Neuronal stem cell (in vitro differentiated cells): ENCODE measurements at places on chromosomes 1 and 21.

- H3K4me3 ChIP-seq, result no peak overlapping the region
- peaks cover 3% of the 10 kb centered on the region for H3K4me1 ChIP-seq
- H3K27ac ChIP-seq, result no peak overlapping the region
- DNase-seq, result no peak
- no peaks in the 10 kb centered on the region for H3K27me3 ChIP-seq
- no peaks in the 10 kb centered on the region for H3K36me3 ChIP-seq
These were observed 16.4 kb downstream of the ECHDC2 start for GRCh38 chr1:52904927-52905698.

DNA sequence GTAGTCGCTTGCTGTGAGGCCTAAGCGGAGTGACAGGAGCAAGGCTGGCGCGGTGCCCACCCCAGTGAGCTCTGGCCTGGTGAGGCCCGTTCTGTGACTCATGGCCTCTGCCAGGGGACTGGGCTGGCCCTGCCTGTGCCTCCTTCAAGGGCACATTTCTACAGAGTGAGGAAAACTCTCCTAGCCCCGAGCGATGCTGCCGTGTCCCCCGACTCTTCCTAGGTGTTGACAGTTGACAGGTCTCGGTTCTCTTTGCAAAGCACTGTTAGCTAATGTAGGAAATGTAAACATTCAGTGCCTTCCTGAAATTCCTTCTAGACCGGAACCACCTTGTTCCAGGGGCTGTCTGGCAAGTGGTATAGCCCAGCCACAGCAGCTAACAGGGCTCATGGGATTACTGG is 43.9 kb downstream of the ABCG1 start:
- H3K27ac ChIP-seq, result no peak overlapping the region
- no peak overlapping the region for H3K4me3 ChIP-seq
- H3K4me1 ChIP-seq, result peaks cover 12% of the 10 kb centered on the region
- H3K36me3 ChIP-seq, result no peaks in the 10 kb centered on the region
- peaks cover 5% of the 10 kb centered on the region for H3K27me3 ChIP-seq

DNA sequence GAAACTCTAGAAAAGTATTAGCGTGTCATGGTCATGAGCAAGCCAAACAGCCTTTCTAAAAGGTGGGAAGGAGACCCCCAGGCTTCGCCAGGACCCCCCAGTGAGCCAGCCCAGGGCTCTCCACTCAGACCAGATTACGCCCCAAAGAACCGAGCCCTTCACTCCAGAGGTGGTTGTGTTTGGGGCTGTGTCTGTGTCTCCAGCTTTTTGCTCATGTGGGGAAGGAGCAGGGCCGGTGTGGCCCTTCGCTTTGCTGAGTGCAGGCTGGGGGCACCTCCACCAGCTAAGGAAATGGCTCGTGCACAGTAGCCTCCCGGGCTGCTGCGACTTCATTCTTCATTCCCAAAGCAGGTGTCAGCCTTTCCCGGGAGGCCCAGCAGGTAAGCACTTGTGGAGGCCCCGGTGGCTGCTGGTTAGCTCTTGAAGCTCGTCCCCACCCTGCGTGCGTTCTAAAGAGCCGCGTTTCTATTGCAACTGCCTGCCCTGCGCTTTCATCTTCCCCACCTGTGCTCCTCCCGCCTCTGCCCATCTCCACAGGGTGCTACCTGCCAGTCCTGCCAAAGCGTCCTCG is 531 bp downstream of the TSPEAR start:
- H3K4me3 ChIP-seq, result no peak overlapping the region
- no peak overlapping the region for H3K27ac ChIP-seq
- DNase-seq, result no peak
- peaks cover 28% of the 10 kb centered on the region for H3K4me1 ChIP-seq
- H3K36me3 ChIP-seq, result no peaks in the 10 kb centered on the region

DNA sequence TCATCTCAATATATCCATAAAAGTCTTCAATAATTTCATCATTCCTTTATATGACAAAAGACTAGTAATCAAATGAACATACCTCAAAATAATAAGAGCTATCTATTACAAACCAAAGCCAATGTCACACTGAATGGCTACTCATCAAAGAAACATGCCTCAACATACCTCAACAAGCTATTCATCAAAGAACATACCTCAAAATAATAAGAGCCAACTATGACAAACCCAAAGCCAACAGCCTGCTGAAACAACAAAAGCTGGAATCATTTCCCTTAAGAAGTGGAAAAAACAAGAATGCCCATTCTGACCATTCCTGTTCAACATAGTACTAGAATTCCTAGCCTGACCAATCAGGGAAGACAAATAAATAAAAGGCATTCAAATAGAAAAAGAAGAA is 1373.7 kb downstream of the BRINP3 start:
- no peak overlapping the region for H3K4me3 ChIP-seq
- DNase-seq, result no peak
- no peaks in the 10 kb centered on the region for H3K36me3 ChIP-seq
- H3K4me1 ChIP-seq, result no peaks in the 10 kb centered on the region
- no peak overlapping the region for H3K27ac ChIP-seq

- no peak overlapping the region for H3K27ac ChIP-seq
- no peaks in the 10 kb centered on the region for H3K4me1 ChIP-seq
- DNase-seq, result no peak
- H3K4me3 ChIP-seq, result no peak overlapping the region
- H3K27me3 ChIP-seq, result no peaks in the 10 kb centered on the region
- no peaks in the 10 kb centered on the region for H3K36me3 ChIP-seq
These were observed 17.7 kb downstream of the RAB7B start for GRCh38 chr1:205985330-205986005.

DNA sequence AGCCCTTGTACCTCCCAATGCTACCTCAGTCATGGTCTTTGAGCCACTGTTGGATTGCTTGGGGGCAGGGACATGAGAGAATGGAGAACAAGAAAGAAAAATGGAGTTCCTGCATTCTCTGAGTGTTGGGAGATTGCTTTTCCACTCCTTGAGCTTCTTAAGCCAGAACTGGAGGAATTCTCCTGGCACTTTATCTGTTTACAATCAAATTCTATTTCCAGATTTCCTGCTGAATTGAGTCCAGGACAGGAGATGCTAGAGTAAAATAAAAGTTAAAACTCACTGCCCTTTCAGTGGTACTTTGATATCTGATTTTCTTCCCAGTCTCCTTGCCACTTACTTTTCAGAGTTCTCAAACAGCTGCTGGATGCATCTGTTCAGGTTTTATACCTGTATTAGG is 24.4 kb upstream of the DEPDC1 start:
- no peaks in the 10 kb centered on the region for H3K36me3 ChIP-seq
- no peak overlapping the region for H3K27ac ChIP-seq
- no peak for DNase-seq
- no peaks in the 10 kb centered on the region for H3K27me3 ChIP-seq
- no peak overlapping the region for H3K4me3 ChIP-seq

- H3K27ac ChIP-seq, result no peak overlapping the region
- no peak for DNase-seq
- peaks cover 3% of the 10 kb centered on the region for H3K4me1 ChIP-seq
- H3K36me3 ChIP-seq, result no peaks in the 10 kb centered on the region
- H3K4me3 ChIP-seq, result no peak overlapping the region
These were observed 193.8 kb downstream of the KCNH1 start for GRCh38 chr1:210940081-210940617.

DNA sequence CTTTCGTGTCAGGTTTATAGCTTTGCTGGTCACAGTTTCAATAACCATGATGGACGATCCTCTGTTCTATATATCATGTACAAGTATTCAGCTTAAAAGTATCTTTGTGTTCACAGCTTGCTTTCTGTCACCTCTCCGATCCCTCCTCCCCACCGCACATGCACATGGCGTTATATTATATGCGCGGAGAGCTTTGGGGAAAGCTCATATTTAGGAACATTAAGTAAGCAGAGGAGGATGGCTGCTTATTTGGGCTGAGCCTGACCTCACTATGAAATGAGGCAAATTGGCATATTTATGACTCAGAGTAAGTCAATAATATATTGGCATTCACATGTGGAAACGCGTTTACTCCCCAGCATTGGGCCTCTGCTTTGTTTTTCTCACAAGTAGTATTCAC is 360.5 kb downstream of the HLX start:
- H3K4me1 ChIP-seq, result no peaks in the 10 kb centered on the region
- no peak for DNase-seq
- H3K27ac ChIP-seq, result no peak overlapping the region
- H3K27me3 ChIP-seq, result no peaks in the 10 kb centered on the region
- no peak overlapping the region for H3K4me3 ChIP-seq

DNA sequence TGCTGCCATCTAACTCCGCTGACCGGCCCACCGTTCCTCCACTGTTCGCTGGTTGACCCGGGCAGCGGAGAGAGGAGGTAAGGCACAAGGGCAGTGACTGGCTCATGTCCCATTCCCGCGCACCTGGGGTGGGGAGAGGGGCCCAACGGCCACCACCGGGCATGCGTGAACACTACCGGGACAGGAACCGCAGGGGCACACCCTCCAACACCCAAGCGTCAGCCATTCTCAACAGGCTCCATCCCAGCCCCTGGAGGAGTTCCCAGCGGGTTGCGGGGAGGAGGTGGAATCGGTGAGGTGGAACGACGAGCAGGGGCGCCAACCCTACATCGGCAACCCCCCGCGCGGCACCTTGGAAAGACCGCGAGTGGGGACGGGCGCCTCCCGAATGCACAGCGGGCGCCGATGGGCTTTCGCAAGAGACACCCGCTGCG is 126.7 kb downstream of the LIPI start:
- H3K27ac ChIP-seq, result no peak overlapping the region
- no peak for DNase-seq
- peaks cover 7% of the 10 kb centered on the region for H3K4me1 ChIP-seq
- H3K36me3 ChIP-seq, result peaks cover 17% of the 10 kb centered on the region

DNA sequence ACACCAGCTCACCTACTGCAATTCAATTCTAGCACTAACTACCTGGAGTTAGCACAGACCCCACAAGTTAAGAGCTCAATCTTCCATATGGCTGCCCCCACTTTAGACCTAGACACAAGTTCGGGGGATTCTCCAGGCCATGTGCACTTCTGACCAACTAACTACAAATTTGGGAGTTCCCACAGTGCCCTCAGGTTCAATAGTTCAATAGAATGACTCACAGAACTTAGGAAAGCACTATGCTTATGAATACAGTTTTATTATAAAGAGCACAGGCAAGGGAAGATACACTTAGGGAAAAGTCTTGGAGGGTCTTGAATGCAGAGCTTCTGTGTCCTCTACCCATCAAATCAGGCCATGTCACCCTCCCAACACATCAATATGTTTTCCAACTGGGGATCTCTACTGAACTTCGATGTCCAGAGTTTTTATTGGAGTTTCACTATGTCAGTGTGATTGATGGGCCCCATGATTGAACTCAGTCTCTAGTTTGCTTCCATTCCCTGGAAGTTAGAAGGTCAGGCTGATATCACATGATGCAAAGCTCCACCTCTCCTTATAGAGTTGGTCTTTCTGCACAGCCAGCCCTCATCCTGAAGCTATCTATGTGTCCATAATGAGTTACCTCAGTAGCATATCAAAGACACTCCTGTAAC is 46.1 kb downstream of the RAVER2 start:
- no peak overlapping the region for H3K27ac ChIP-seq
- H3K4me3 ChIP-seq, result no peak overlapping the region
- H3K4me1 ChIP-seq, result no peaks in the 10 kb centered on the region
- no peaks in the 10 kb centered on the region for H3K36me3 ChIP-seq

GRCh38 chr1:180507795-180508724 is 5.7 kb upstream of the ACBD6 start:
- H3K4me1 ChIP-seq, result no peaks in the 10 kb centered on the region
- no peak overlapping the region for H3K4me3 ChIP-seq
- H3K27ac ChIP-seq, result no peak overlapping the region
- DNase-seq, result no peak
- no peaks in the 10 kb centered on the region for H3K27me3 ChIP-seq

DNA sequence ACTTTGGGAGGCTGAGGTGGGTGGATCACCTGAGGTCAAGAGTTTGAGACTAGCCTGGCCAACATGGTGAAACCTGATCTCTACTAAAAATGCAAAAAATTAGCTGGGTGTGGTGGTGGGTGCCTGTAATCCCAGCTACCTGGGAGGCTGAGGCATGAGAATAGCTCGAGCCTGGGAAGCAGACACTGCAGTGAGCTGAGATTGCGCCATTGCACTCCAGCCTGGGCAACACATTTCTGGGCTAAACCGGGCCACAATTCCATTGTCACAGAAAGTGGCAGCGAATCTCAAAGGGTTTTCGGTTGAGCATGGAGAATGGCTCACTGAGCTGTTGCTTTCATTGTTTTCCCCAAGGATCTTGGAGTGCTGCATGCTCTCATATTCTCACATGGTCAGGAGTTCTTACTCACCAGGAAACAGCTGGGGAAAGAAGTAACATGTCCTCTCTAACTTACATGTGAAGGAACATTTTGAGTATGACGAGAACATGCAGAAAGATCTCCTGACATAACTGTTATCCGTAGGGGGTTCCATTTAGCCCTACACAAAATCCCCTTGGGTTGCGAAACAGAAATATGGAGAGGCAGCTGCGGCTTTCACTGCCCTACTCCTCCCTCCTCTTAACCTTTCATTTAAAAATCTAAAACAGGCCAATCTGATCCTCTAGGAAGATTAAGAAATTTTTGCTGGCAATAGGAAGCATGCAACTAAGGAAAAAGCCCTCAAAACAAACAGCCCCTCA is 341.1 kb downstream of the PCP4 start:
- peaks cover 16% of the 10 kb centered on the region for H3K4me1 ChIP-seq
- no peak for DNase-seq
- no peaks in the 10 kb centered on the region for H3K36me3 ChIP-seq
- H3K4me3 ChIP-seq, result no peak overlapping the region
- H3K27ac ChIP-seq, result no peak overlapping the region
- no peaks in the 10 kb centered on the region for H3K27me3 ChIP-seq

DNA sequence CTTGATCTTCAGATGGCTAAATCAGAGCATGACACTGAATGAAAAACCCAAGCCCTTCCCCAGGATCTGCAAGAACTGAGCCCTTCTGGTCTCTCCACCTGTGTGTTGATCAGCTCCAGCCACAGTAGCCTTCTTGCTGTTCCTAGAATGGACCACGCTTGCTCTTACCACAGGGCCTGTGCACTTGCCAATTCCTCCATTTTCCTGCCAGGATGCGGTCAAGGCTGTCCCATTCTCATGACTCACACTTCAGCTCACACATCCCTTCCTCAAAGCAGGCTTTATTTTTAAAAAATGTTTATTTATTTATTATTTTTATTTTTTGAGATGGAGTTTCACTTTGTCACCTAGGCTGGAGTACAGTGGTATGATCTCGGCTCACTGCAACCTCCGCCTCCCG is 43.6 kb upstream of the GRHL3 start:
- no peaks in the 10 kb centered on the region for H3K4me1 ChIP-seq
- H3K27ac ChIP-seq, result no peak overlapping the region
- H3K27me3 ChIP-seq, result no peaks in the 10 kb centered on the region
- no peak overlapping the region for H3K4me3 ChIP-seq

DNA sequence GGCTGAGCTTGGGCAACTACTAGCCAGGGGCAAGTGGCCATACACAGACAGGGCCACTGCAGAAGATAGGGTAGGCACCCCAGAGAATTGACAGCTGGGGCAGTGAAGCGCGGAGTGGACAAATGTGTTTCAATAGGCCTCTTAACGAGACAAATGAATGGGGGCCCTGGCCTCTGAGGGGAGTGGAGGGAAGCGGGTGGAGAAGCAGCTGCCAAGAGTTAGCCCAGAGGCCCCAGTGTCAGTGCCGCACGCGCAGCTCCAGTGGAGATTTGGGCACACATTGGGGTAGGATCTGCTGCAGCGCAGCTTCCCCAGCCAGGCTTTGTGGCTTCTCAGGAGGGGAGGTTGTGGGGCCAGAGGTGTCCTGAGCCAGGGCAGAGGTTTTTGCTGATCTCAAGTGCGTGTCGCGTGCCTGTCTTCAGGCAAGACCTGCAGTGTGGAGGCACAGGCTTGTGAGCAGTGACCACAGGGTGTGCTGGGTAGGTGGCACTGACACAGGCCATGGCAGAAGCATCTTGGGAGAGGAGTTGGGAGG is 16.9 kb downstream of the PTPRF start:
- peaks cover 22% of the 10 kb centered on the region for H3K36me3 ChIP-seq
- H3K4me3 ChIP-seq, result no peak overlapping the region
- peaks cover 60% of the 10 kb centered on the region for H3K4me1 ChIP-seq
- DNase-seq, result no peak

- no peak overlapping the region for H3K27ac ChIP-seq
- H3K27me3 ChIP-seq, result no peaks in the 10 kb centered on the region
- no peak overlapping the region for H3K4me3 ChIP-seq
- no peak for DNase-seq
These were observed 262.9 kb upstream of the SNX7 start for GRCh38 chr1:98398649-98399048.
